ENCODE measurements at places on chromosomes 6 and 20. TPM values are rescaled to one million over a fixed set of nuclear protein-coding genes. Genes with fewer than 3 reads are reported as not detected.

Gene TGM3
- not detected for total RNA-seq

Gene FAM229B
- 3.3 TPM for total RNA-seq

Gene PRRT1
- total RNA-seq: 3.1 TPM

Gene OVOL2
- total RNA-seq: not detected

Gene WFDC10B
- total RNA-seq: not detected

Gene EMILIN3
- not detected for total RNA-seq

Gene EFCAB8
- 0.92 TPM for total RNA-seq

Gene MROH8
- 0.60 TPM for total RNA-seq

Gene NOX3
- total RNA-seq: not detected

Gene KIF6
- total RNA-seq: not detected

Gene MMP24
- total RNA-seq: 0.08 TPM

Gene GSTA2
- total RNA-seq: not detected

Gene BMP6
- not detected for total RNA-seq

Gene FAXC
- total RNA-seq: not detected

Gene APMAP
- 31.8 TPM for total RNA-seq

Gene PRR18
- total RNA-seq: not detected

Gene PGBD1
- total RNA-seq: 0.75 TPM

Gene GRM1
- not detected for total RNA-seq

Gene GHRH
- not detected for total RNA-seq

Gene RAB44
- total RNA-seq: 0.08 TPM

Gene PPIL6
- 1.4 TPM for total RNA-seq

Gene HLA-F
- 378 TPM for total RNA-seq

Gene LPIN3
- 0.05 TPM for total RNA-seq

Gene GSTA1
- not detected for total RNA-seq

Gene CLPSL2
- total RNA-seq: not detected

Gene NKX2-4
- total RNA-seq: not detected

Gene SPATA25
- total RNA-seq: not detected

Gene PGC
- total RNA-seq: not detected

Gene SIRPB2
- not detected for total RNA-seq

Gene CD24
- 1.1 TPM for total RNA-seq

Gene HFE
- 0.30 TPM for total RNA-seq

Gene COL12A1
- total RNA-seq: not detected

Gene NKAPL
- not detected for total RNA-seq

Gene LPA
- total RNA-seq: not detected

Gene SPINT4
- not detected for total RNA-seq

Gene TRIM15
- not detected for total RNA-seq

Gene SLC52A3
- not detected for total RNA-seq

Data from CD8-positive, alpha-beta T cell (primary cell).